ENCODE measurements at places on chromosomes 6 and 20. TPM values are rescaled to one million over a fixed set of nuclear protein-coding genes. Genes with fewer than 3 reads are reported as not detected.
A peak's percentile ranks its signal among the peaks of the same experiment; 100 is the strongest.

DNA sequence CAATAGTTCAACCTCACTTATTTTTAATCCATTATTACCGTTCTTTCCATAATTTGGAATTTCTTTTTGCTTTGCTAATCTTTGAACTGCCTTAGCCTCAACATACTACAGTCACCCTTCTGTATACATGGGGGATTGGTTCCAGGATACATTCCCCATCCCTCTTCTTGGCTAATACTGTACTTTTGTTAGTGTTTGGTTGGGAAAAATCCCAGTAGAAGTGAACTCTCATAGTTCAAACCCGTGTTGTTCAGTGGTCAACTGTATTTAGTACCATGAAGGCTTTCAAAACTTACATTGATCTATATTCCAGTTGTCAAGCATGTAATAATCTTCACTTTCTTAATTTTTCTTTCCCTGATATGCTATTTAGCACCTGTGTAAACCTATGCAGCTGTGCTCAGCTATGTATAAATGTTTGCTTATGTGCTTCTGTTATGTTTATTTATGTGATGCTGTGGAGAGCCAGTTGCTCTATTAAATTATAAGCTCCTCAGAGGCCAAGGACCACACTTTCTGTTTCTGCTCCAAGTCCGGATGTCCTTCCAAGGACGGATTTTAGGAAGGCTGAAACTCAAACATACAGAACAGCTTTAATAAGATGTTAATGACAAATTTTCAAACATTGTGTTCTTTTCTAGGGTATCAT is 33.3 kb upstream of the LAMA4 start:
- no peak for DNase-seq

DNA sequence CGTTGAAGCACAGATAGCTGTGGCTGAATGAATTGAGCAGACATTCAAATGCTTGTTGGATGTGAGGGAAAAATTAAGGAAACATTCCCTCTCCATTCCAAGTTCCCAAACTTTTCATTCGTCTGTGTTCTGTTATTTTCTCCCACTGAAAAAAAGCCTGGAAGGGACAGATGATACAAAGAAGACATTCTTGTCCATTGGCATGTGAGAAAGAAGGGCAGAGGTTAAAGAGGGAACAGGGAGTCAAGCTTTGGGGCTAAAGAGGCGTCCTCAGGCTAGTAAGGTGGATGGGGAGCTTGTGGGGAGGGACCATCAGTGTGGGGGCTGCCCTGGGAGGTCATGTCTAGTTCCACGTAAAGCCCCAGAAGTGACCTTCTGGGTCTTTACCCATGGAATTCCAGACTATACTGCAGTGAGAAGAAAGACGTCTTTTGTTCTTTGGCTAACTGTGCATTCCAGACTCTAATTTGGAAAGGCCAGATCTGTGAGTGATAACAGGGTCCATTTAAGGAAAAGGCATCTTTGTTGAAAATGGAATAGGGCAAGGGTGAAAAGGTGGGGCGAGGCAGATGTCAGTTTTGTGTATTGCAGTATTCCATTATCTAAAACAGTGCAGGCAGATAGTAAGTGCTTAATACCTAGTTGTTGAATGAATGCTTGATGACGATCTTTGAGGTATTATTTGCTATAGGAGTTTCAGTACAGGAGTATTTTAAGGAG is 117.5 kb downstream of the SOX4 start:
- DNase-seq = no peak

TMEM170B gene
- 0.14 TPM for polyA plus RNA-seq

DNA sequence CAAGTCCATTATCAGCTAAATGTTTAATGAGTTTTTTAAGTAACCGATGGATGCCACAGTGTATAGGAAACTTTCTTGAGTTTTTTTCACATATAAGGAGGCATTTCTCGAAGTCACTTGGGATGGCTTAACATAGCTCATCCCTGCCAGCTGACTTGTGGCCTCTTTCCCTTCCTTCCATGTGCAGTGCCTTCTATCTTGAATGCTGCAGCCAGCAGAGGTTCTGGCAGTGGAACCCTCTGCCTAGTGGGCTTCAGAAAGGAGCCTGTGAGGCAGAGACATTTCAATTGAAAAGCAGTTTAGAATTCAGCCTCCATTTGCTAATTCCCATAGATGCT is 51.9 kb downstream of the AKAP12 start:
- no peak for DNase-seq

DNA sequence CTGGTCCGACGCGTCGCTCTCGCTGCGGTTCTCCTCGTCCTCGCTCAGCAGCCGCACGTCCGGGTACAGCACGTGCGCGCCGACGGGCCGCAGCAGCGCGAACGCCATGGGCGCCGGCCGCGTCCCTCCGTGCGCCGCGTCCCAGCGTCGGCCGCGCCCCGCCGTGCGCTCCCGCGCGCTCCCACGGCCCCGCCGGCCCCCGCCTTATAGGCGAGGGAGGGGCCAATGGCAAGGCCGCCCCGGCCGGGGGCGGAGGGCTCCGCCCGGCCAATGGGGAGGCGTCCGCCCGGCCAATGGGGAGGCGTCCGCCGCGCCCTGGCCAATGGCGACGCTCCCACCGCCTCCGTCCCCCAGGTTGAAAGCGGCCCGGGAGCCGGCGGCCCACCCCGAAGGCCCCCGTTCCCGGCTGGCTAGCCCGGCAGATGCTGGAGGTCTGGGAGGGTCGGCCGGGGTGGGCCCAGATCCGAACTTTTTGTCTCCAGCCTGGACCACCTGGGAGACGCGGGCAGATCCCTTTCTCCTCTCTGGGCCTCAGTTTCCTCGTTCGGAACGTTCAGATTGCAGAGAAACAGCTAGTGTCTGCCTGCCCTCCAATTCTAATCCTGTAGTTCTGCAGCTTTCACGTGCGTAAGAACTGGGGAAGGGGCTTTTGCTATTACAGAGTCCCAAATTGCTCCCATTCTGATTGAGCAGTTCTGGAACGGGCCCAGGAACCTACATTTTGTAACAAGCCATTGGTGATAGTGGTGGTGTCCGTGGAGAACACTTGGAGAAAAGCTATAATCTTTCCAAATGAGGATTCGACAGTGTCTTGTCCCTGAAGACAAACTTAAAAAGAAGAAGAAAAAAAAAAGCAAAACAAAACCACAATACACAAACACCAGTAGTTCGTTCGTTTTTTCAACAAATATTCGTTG is at the start of gene TCF15:
Gene TCF15 (minus strand): TSS at position 180 of the 917 bp plus-strand sequence. CDS start 72 bp downstream, at position 108.
- peak; percentile 19 for DNase-seq

IYD gene
- polyA plus RNA-seq = not detected

OR2B6 gene
- polyA plus RNA-seq = not detected

Measured in GM23248 (cell line).